ENCODE measurements at places on chromosomes 6 and 20.

DNA sequence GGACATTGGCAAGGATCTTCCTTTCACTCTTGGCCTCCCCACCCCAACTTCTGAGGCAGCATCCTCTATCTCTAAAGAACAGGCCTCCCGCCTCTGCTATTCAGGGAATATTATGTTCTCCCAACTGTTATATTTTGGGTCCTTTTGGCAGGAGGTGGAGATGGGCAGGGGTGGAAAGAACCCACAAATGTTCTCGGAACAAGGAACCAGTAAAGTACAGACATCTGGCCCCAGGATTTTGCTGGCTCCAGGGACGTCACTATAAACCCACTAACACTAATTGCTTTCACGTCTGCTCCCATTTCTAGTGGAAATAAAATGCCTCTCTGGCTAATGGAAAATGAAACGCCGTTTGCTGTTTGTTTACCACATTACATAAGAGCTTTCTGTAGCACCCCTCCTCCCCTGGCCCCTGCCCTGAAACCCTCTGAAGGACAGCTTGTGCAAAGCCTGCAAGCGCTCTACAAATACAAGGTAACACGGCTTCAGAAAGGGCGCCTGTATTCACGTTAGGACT is 77.7 kb upstream of the TBC1D7 start:
- peaks cover 22% of the 10 kb centered on the region for H3K4me1 ChIP-seq
- no peak overlapping the region for H3K4me3 ChIP-seq
- no peak for DNase-seq

DNA sequence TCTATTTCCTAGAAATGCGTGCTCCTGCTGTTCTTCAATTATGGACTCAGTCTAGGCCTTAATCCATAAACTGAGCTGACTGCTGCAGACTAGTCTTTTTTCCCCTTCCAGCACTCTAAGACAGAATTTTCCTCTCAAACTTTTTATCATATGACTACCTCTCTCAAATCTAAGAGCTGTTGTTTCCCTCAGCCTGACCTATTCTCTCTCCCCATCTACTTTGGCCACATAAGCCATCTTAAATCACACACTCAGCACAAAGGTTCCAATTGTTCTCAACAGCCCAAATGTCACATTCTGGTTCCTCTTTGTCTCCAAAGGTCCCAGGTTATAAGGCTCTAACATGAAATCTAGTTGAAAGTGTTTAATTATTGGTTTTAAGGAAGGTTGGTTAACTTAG is 85.2 kb downstream of the PRSS35 start:
- H3K4me1 ChIP-seq = no peaks in the 10 kb centered on the region
- H3K27ac ChIP-seq = no peak overlapping the region
- H3K36me3 ChIP-seq = no peaks in the 10 kb centered on the region
- no peak overlapping the region for H3K4me3 ChIP-seq

- no peaks in the 10 kb centered on the region for H3K27me3 ChIP-seq
- peak overlapping the region; percentile 74 for H3K27ac ChIP-seq
- H3K4me3 ChIP-seq = peak overlapping the region; percentile 5
- peak; percentile 72 for DNase-seq
- peaks cover 35% of the 10 kb centered on the region for H3K4me1 ChIP-seq
These were observed 16.2 kb downstream of the DNAJC5 start for GRCh38 chr20:63911176-63911575.

- peaks cover 14% of the 10 kb centered on the region for H3K4me1 ChIP-seq
- peak overlapping the region; percentile 60 for H3K27ac ChIP-seq
- DNase-seq = peak; percentile 73
- H3K27me3 ChIP-seq = no peaks in the 10 kb centered on the region
- H3K4me3 ChIP-seq = no peak overlapping the region
These were observed 54.8 kb upstream of the MBOAT1 start for GRCh38 chr6:20266851-20267608.

- H3K27ac ChIP-seq = no peak overlapping the region
- H3K4me1 ChIP-seq = no peaks in the 10 kb centered on the region
- no peak for DNase-seq
- no peaks in the 10 kb centered on the region for H3K36me3 ChIP-seq
- no peak overlapping the region for H3K4me3 ChIP-seq
These were observed 73.0 kb downstream of the PDSS2 start for GRCh38 chr6:107386340-107386739.

GRCh38 chr6:135797361-135797760 is 54.1 kb upstream of the PDE7B start:
- no peaks in the 10 kb centered on the region for H3K27me3 ChIP-seq
- no peaks in the 10 kb centered on the region for H3K36me3 ChIP-seq
- H3K4me3 ChIP-seq = no peak overlapping the region
- no peak for DNase-seq

- H3K27me3 ChIP-seq = no peaks in the 10 kb centered on the region
- no peak overlapping the region for H3K4me3 ChIP-seq
- no peaks in the 10 kb centered on the region for H3K4me1 ChIP-seq
- no peak for DNase-seq
- H3K27ac ChIP-seq = no peak overlapping the region
- no peaks in the 10 kb centered on the region for H3K36me3 ChIP-seq
These were observed 85.3 kb downstream of the MAP7 start for GRCh38 chr6:136464874-136465273.

- peaks cover 2% of the 10 kb centered on the region for H3K4me1 ChIP-seq
- no peak overlapping the region for H3K27ac ChIP-seq
- DNase-seq = no peak
- no peak overlapping the region for H3K4me3 ChIP-seq
These were observed 536 bp upstream of the FNDC1 start for GRCh38 chr6:159168536-159169192.
